NCI-H460 (cell line): ENCODE measurements at places on chromosomes 2 and 18.

DNA sequence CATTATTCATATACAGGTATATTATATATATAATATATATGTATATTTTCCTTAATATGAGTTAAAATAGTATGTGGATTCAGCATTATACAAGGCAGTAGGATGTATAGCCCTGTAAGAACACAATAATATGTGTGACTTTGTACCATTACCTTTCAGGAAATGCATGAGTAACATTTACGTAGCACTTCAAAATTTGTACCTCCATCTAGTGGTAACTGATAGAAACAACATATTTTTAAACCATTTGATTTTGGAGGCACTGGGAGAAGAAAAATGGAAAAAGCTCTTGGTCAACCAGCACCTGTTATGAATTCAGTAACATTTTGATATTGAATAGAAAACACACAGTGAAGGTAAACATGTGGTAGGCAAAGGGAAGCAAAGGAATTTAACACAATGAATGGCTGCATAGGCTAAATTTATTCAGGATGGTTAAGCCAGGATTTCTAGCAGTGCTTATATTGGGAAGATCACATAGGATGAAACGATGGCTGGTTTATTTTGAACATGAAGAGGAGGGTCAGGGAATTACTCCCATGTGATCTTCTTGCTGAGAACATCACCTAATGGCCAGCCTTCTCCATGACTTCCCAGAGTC lies 565.5 kb downstream of the CCDC85A start:
- peak; percentile 43 for DNase-seq

- DNase-seq = no peak
Observed at GRCh38 chr2:211756266-211756665, 782.3 kb downstream of the ERBB4 start.

- no peak for DNase-seq
Observed at GRCh38 chr18:46373791-46374190, 269.6 kb downstream of the HAUS1 start.

DNA sequence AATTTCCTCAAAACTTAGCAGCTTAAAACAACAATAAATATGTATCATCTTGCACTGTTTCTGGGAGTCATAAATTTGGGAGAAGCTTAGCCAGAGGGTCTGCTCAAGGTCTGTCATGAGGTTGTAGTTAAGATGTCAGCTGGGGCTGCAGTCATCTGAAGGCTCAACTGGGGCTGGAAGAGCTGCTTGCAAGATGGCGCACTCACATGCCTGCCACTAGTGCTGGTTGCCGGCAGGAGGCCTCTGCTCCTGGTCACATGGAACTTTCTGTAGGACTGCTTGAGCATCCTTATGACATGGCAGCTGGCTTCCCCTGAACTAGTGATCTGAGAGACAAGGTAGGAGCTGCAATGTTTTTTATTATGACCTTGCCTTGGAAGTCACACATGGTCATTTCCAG lies 215.5 kb upstream of the HAAO start:
- DNase-seq = no peak

- DNase-seq = no peak
Observed at GRCh38 chr18:59423259-59423658, 64.2 kb upstream of the LMAN1 start.

DNA sequence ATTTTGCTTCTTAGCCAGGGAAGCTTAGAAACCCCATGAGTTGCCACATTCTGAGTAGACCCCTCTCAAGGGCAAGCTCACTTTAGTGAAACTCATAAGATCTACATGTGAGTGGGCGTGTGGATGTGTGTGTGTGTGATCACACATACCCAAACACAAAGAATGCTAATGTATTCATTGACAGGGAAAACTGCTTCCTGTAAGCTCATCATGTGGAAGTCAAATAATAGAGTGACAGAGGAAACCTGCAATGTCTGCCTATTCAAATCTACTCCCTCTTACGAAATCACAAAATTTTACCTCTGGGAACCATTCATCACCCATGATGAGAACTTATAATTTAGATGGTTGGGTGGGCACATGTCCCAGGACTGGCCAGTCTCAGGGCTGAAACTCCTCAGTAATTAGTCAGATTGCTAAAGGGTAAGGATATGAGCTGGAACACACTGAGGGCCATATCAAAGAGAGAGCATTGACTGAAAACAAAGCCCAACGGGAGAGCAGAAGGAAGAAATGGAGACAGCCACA lies 94.5 kb upstream of the CCDC150 start:
- DNase-seq = no peak

DNA sequence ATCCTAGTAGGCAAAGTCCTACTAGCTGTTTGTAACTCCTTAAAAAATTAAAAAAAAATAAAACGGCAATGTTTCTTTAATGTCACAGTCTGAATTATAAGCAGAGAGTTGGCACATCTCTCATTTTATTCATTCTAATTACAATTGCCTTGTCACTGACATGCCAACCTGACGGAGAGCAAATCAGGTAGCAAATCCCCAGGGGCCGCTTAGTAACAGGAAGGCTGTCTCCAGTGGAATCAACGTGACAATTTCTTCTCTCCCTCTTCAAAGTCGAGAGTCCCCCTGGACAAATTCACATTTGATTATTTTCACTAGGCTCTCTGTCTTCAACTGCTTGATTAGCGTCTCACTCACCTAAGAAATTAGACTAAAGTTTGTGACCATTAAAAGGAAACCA lies 1598.9 kb upstream of the PIK3C3 start:
- DNase-seq = no peak

GRCh38 chr2:129224486-129224885 lies 755.0 kb upstream of the RAB6C start:
- no peak for DNase-seq

- DNase-seq = no peak
Observed at GRCh38 chr2:215606219-215606618, 170.4 kb upstream of the FN1 start.

- DNase-seq = no peak
Observed at GRCh38 chr2:134934641-134935040, 16.0 kb downstream of the CCNT2 start.

- DNase-seq = no peak
Observed at GRCh38 chr18:38362286-38362792, 796.7 kb upstream of the CELF4 start.

- DNase-seq = no peak
Observed at GRCh38 chr2:25145803-25146202, 22.6 kb downstream of the POMC start.

DNA sequence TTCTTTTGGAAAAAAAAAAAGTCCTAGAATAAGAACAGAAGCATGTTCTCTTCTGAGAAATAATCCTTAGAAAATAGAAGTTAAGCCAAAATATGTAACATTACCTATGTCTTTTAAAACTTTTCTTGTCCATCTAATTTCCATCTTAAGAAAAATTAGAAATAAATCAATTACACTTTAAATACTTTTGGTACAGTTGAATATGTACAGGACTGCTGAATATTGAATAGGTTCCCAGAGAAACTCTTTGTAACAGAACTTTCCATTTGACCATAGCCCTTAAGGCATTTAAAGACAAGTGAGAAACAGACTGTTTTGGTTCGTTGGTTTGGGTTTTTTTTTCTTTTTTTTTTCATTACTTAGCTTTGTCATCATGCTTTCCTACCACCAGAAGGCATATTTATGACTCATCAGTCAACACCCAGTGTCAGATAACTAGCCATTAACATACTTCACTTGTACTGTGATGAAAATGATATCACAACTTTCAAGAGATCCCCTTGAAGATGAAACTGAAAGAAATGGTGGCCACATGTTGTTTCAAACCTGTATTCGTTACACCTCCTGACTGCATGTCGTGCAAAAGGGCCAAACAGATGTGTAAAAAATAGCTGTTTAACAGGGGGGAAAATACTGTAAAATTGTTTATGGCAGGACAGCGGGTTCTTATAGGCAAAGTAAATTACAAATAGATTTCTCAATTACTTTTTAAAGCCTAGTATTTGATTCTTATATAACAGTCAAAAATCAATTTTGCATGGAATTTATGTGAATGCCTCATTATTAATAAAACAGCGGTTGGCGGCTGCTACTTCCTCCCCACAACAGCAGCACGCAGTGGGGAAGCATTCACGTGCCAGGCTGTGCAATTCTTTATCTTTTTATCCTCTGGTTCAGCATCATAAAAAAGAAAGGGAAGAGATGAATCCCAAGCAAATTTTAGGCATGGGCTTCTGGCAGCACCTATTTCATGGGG lies 280.7 kb upstream of the HNRNPA3 start:
- DNase-seq = peak; percentile 9

GRCh38 chr2:155384555-155385123 lies 686.1 kb downstream of the KCNJ3 start:
- no peak for DNase-seq

DNA sequence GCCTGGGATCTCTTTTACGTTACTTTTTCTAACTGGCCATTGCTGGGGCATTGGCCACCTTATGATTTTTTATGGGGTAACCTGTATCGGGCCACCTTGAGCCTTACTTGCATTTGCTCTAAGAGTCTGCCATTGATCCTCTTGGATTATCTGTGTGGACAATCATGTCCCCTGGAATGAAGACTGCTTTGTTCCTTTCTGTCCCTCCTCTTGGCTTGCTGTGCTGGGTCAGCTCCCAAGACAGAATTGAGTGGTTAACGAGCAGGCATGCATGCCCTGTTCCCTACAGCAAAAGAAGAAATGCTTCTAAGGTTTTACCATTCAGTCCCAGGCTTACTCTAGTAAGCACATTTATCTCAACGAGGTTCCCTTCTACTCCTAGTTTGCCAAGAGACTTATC lies 46.3 kb downstream of the MAL start:
- DNase-seq = no peak

GRCh38 chr18:29003194-29003593 lies 826.3 kb upstream of the CDH2 start:
- DNase-seq = no peak

DNA sequence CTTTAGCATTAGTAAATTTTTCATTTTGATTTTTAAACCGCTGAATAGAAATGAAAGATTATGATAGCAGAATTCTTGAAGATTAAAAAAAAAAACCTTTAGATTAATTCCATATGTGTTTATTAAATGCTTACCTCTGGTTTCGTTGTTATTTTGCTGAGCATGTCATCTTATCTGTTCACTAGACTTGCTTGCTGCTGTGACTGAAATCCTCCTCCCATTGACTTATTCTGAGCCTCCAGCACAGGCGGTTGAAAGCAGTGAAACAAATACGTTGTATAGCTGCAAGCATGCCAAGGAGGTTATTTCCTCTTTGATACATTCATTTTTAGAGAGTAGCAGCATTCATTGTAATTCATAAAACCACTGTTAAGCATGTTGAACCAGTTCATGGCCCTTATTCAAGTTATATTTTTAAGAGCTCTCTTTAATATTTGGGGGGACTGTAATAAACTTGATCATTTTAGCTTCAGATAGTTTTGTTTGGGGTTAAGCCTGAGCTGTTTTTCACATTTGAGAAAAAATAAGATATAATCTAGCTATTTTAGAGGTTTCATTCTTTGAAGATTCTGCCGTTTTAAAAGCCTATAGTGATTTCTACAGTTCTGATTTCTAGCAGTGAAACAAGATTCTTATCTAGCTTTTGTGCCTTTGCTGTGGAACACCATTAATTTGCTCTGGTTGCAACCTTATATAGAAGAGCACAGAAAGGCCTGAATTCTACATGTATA lies at the start of gene HTR2B:
HTR2B (minus strand) TSS at position 205 of the 731 bp plus-strand sequence. CDS start 1,278 bp downstream, outside the sequence.
- no peak for DNase-seq

DNA sequence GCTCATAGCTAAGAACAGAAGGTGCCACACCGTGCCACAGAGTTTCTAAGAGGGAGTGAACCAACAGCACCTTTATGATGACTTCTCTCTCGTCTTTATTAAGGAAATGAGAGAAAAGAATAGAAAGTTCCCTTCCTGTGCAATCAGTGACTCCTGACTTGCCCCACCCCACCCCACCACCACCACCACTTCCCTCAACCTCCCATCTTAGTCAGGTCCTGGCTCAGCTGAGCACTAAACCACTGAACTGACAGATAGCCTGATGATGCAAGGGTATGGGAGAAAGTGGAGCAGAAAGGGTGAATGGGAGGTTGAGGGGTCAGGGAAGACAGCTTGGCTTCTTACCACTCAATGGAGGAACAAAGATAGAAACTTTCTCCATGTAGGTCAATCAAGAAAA lies 75.2 kb upstream of the RMDN2 start:
- DNase-seq = no peak

GRCh38 chr2:22055784-22056620 lies 932.2 kb downstream of the TDRD15 start:
- DNase-seq = no peak

DNA sequence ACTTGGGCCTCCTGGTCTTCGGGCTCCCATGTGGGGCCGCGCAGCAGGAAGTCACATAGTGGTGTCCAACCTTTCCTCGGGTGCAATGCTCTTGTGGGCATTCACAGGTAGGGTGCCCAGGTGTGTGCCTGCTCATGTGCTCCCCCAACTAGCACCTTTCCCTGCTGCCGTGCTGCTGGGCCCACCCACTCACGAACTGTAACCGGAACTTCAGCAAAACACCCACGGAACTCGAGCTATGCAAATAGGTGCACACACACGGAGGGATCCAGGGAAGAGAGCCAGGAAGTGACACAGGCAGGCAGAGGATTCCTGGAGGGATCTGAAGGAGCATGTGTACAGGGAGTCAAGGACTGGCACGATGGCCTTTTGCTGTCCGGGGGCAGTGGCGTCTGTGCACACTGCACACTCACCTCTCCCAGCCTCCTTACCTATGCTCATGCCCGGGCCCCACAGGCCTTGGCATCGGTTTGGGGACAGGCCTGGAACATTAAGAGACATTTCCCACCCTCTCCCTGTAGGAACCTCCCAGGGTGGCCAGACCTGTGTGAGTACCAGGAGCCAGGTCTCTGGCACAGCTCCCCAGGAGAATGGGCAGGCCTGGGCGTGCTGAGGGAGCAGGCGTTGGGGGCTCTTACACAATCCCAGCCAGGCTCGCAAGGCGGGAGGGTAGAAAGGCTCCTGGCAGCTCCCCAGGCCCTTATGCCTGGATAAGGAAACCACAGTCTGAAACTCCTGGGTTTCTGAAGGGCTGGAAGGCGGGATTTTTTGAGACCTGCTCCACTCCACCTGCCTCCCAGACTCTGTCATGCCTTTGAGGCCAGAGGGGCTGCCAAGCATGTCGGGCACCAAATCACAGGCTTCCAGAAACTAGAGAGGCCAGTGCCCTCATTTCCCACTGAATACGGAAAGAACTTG lies 6.6 kb upstream of the PTMA start:
- no peak for DNase-seq

GRCh38 chr2:84807063-84807485 lies 73.8 kb downstream of the TRABD2A start:
- DNase-seq = peak; percentile 92

- DNase-seq = no peak
Observed at GRCh38 chr2:7625392-7626138, 708.4 kb downstream of the RNF144A start.

DNA sequence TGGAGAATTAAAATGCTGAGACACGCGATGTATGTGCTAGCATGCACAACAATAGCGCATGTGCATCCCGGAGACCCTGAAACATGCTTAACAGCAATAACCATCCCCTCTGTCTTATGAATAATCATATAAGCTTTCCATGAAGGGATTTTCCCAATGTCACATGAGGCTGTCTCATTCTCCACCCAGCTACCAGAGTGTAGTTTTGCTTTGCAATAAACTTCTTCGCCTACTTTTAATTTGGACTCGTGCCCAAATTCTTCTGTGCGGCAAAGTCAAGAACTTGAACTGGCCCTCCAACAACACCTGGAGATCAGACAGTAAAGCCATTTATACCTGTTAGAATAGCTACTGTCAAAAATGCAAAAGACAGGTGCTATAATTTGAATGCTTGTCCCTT lies 15.5 kb downstream of the LYG1 start:
- DNase-seq = no peak

- DNase-seq = peak; percentile 97
Observed at GRCh38 chr2:84924173-84925106, 19.0 kb downstream of the TMSB10 start.
